ENCODE measurements at places on chromosomes 4 and X. TPM values are rescaled to one million over a fixed set of nuclear protein-coding genes. Genes with fewer than 3 reads are reported as not detected.

The FSTL5 gene
- not detected for total RNA-seq

The ADH1B gene
- 157 TPM for total RNA-seq

The CFAP47 gene
- not detected for total RNA-seq

The NALF2 gene
- 46.3 TPM for total RNA-seq

The NAP1L5 gene
- 1.9 TPM for total RNA-seq

The TMEM154 gene
- total RNA-seq, result 1.9 TPM

The STBD1 gene
- total RNA-seq, result 27.2 TPM

The OPRPN gene
- not detected for total RNA-seq

The GPR143 gene
- not detected for total RNA-seq

The WDFY3 gene
- total RNA-seq, result 34.2 TPM

The RAB39B gene
- not detected for total RNA-seq

The SPATA4 gene
- total RNA-seq, result 0.32 TPM

The GYG2 gene
- total RNA-seq, result 1.3 TPM

The SNX25 gene
- total RNA-seq, result 11.1 TPM

The SSX3 gene
- total RNA-seq, result not detected

- no peak for DNase-seq
Measured at GRCh38 chrX:118773782-118774181, 46.4 kb downstream of the IL13RA1 start.

DNA sequence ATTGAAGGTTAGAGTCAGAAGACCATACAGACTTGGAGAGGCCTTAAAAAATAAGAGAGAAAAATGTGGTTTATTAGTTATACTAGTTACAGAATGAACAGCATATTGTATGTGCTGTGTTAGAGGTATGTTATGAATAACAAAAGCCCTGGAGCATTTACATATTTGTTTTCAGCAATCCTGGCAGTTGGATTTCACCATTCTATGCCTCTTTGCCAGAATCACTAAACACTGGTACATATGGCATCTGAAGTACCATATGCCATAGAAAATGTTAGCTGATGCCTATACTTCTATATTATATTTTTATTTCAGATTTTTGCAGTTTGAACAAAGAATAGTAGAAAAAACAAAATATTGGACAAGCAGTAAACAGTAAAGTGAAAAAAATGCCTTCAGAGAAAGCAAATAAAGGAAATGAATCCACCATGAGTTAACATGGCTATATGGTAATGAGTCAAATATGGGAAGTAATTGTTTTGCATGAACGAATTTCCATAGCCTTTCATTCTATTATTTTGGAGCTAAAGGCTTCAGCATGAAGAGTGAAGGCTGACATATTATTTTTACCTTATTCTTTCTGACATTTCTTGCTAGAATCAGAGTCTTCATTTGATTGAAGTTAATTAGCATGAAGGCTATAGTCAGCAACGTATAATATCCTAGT is 41.9 kb upstream of the PRDM8 start:
- DNase-seq, result no peak

- no peak for DNase-seq
Measured at GRCh38 chrX:8284131-8284530, 113.1 kb upstream of the VCX2 start.

- no peak for DNase-seq
Measured at GRCh38 chr4:102308032-102308799, 37.1 kb downstream of the SLC39A8 start.

DNA sequence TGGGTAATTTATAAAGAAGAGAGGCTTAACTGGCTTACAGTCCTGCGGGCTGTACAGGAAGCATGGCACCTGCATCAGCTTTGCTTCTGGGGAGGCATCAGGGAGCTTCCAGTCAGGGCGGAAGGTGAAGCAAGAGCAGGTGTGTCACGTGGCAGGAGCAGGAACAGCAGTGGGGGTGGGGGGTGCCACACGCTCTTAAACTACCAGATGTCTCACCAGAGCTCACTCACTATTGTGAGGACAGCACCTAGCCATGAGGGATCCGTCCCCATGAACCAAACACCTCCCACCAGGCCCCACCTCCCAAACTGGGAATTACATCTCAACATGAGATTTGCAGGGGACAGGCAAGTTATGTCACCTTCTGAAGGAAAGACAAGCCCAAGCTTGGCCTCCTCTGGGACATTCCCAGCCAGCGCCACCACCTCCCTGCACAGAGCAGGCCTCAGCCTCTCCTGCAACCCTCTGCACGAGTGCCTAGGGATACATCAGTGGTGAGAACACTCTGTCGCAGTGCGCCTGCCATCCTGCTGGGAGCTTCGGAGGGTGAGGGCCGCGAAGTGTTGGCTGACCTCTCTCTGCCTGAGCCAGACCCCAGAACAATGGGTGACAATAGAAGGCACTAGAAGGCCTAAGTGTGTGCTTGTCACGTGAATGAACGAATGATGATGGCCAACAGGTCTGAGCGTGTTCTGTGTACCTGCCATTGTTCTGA is 244.3 kb downstream of the EVC2 start:
- no peak for DNase-seq

GRCh38 chrX:64204701-64205440 is 637 bp downstream of the AMER1 start:
- peak; percentile 51 for DNase-seq

DNA sequence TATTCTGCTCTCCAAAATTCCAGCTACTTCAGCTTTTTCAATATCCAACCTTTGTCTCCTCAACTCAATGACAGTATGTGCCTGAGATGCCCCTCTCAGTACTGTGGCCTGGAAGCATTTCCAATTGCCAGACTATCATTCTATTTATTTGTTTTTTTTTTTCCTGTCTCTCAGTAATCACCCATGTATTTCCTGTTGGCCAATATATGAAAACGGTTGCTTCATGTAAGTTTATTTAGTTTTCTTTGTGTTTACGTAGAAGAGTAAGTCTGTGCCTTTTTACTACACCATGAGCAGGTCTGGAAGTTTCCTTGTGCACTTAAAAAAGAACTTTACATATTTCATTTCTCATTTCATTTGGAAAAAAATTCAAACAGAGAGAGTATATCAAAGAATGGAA is 537.5 kb upstream of the SPANXN1 start:
- no peak for DNase-seq

- DNase-seq, result peak; percentile 66
Measured at GRCh38 chr4:153221783-153222706, 17.8 kb downstream of the TRIM2 start.

DNA sequence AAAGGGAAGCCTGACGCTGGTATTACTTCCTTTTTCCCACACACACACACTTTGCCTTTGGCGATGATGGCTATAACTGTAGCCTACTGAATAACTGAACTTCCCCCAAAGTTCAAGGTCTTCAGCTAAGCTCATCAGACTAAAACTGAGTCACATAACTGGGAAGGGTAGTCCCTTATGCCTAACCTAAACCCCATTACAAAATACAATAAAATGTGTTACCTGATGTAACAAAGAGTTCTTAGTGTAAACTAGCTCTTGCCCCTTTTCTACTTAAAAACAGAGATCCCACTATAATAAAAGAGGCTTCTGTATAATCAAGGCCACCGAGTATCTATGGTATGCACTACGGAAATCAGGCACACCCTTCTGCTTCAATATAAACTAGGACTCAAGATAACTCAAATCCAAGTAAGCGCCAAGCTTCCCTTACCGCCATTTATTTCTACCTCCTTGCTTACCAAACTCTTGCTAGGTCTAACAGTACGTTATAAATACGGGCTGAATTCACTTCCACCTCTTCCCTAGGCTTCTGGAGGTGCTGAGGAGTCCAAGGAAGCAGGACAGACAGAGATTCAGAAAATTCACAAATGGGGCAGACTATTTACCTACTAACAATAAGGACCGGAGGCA is 2.4 kb downstream of the OTUD4 start:
- DNase-seq, result no peak

DNA sequence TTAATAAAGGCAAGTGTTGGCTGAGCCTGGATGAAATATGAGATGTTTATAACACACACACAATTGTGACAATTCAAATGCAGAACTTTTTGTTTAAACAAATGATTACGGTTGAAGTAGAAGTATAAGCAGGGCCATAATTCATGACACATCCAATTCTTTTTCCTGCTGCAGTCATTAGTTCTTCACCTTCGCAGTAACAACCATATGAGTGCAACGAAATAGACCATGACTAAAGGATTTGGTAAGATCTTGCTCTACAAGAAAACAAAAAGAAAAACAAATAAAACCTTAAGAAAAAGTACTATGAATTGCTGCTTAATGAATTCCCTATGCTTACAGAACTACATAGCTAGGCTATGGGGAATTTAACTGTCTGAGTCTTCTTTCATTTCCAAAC is 13.9 kb upstream of the BMPR1B start:
- no peak for DNase-seq

DNA sequence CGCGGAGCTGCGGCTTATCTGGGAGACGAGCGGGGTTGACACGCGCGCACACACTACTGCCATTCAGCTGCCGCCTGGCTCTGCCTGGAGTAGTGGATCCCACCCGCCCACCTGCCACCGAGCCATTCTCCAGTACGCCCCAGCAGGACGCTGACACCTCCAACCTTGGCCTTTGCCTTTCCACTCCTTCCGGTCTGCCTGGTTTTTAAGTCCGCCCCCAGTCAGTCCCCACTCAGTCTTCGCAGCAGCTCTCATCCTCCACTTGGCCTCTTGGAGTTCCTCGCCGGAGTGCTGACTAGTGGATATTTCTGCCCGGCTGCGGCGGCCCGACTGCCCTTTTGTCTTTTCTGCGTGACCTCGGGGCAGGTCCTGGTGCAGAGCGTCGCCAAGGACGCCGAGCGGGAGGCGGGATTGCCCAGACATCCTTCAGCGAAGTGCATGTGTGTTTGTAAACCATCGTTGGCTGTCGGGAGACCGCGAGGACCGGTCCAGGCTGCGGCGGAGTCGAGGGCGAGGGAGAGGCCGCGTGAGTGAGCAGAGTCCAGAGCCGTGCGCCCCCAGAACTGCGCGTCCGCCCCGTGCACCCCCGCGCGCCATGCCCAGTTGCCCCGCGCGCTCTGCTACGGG is 1.1 kb downstream of the SLIT2 start:
- peak; percentile 64 for DNase-seq

- DNase-seq, result no peak
Measured at GRCh38 chr4:149896432-149896831, 80.8 kb upstream of the IQCM start.

DNA sequence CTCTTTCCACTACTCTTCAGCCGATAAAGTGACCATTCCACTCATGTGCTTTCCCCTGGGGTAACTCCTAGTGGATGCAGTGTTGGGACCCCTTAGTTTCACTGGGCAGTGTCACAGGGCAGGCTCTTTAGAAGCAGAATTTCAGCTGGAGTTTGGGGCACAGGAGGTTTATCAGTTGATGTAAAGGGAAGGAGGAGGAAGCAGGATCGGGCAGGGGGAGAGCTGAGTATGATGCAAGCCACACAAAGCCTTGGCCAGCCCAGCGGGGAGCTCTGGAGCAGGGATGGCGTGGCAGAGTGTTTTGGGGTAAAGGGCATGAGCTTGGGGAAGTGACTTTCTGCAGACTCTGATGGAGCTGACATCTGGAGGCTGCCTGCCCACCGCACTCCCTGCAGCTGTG is 19.3 kb downstream of the WDR13 start:
- DNase-seq, result no peak

DNA sequence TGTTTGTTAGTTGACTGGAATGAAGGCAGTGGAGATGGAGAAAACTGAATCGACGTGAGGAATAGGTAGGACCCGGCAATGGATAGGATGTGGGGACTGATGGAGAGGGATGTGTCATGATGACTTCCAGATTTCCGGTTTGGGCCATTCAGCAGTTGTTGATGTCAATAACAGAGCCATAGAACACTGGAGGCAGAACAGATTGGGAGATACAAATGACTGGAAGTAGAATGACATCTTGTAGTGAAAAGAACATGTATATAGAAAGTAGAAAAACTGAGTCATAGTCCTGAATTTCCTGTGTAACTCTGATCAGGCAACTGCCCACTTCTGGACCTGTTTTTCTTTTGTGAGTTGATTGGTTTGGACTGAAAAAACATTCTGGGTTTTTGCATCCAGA is 24.5 kb downstream of the CETN2 start:
- no peak for DNase-seq

- no peak for DNase-seq
Measured at GRCh38 chr4:101556842-101557241, 209.5 kb upstream of the PPP3CA start.

DNA sequence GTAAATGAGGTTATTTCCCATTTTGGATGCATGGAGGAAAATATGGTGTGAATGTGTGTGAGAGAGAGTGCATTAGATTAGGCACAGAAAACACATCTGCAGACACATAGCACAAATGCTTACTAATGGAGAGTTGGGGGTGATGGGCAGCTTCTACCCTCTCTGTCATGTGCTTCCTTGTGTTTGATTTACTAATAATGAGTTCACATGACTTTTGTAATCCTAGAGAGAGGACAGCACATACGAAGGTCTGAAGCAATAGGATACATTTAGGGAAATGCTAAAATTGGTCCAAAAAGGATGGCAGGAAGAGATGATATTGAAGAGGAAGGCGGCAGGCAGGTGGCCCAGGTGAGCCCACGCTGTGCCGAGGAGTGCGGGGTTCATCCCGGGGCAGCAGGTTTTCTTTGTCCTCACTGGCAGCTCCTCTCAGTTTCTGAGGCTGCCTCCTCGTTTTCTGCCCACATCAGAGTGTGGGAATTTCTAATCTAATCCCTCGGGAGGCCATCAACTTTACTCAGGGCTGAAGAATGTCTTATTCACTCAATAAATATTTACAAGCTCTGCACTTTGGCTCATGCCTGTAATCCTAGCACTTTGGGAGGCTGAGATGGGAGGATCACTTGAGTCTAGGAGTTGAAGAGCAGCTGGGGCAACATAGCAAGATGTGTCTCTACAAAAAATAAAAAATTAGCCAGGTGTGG is 15.9 kb upstream of the MAP9 start:
- no peak for DNase-seq

GRCh38 chr4:10123227-10124101 is 6.9 kb upstream of the WDR1 start:
- peak; percentile 46 for DNase-seq

DNA sequence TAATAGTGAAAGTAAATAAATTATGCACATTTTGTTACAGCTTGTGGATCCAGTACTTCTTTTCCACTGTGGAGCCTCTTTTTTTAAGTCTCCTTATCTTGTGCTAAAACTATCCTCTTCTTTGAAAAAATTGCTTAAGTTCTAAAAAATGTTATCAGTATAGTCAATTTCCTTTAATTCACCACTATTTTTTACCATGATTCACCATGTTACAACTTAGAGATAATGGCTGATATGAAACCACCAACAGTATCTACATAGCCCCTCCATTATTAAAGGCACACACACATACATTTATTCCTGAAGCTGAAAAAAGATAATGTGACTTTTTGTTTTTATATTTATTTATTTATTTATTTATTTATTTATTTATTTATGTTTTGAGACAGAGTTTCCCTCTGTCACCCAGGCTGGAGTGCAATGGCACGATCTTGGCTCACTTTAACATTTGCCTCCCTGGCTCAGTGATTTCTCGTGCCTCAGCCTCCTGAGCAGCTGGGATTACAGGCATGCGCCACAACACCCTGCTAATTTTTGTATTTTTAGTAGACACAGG is 243.2 kb downstream of the SPOCK3 start:
- no peak for DNase-seq
